ENCODE measurements at places on chromosomes 5 and 9.

DNA sequence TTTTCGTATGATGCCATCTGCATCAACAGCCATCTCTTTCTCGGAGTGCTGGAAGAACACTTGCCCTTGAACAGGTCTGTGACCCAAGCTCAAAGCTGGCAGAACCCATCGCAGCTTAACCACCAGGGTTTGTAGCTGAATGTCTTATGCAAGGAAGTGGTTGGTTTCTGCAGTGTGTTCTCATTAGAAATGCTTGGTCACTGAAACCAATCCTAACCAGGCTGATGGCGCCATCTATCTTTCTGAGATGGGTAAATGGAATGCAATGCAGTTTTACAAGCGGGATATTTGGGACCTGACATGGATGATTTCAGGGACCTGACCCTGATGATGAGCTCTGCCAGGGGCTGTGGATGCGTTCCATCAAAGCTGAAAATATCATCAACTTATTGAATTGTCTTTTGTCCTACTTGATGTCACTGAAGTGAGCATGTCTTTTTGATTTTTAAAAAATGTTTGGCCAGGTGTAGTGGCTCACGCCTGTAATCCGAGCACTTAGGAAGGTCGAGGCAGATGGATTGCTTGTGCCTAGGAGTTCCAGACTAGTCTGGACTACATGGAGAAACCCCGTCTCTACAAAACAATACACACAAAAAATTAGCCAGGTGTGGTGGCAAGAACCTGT is 28.7 kb downstream of the DMRT3 start:
- DNase-seq = no peak

DNA sequence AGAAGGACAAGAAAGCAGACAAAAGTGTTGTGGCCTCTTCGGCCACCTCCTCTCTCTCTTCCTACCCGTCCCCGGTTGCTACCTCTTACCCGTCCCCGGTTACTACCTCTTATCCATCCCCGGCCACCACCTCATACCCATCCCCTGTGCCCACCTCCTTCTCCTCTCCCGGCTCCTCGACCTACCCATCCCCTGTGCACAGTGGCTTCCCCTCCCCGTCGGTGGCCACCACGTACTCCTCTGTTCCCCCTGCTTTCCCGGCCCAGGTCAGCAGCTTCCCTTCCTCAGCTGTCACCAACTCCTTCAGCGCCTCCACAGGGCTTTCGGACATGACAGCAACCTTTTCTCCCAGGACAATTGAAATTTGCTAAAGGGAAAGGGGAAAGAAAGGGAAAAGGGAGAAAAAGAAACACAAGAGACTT is 2.4 kb downstream of the EGR1 start:
- DNase-seq = peak; percentile 44

DNA sequence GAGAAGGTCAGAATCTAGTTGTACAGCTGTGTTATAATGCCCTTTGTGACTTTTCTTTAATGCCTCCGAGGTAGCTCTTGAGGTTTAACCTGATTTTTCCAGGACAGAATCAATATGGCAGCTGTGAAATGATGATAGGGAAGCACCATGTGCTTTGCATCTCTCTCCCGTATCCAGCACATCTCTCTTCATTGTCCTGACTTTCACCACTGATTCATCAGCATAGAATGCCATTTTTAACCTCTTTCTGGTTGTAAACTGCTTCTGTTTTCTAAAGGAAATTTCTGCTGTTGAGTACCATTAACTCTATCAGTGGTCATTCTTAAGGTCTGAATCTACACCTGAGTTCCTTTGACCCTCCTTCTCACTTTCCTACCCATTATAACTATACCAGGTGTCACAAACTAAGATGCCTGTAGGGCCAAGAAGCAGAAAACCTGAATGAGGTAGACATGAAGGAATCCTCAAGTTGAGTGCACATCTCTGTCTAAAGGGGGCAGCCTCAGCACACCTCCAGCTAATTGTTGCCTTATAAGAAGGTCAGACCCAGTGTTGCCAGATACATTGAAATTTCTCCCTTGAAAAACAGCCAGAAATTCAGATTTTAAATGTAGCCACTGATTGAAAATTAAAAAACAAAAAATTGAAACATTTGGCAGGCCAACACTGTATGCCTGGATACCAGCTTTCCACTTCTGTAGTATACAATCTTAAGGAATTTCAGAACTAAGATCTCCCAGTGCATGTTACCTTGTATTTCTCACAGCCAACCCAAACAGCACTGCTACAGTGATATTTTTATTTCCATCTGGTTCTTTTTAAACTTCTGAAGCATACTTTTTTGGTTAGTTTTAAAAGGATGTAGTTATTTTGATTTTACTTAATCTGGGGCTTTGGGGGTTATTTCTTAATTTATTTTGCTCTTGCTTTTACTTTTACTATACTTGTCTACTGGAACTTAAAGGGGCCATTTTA is 35.8 kb upstream of the TLX3 start:
- no peak for DNase-seq

GRCh38 chr9:82680179-82680935 is 382.6 kb downstream of the RASEF start:
- DNase-seq = no peak

- DNase-seq = no peak
Measured at GRCh38 chr5:107285772-107286171, 385.0 kb downstream of the EFNA5 start.

- no peak for DNase-seq
Measured at GRCh38 chr5:96292582-96293247, 140.3 kb downstream of the PCSK1 start.

GRCh38 chr5:83145882-83146331 is 68.6 kb downstream of the XRCC4 start:
- DNase-seq = no peak

GRCh38 chr9:137515338-137515724 is 34.9 kb downstream of the PNPLA7 start:
- no peak for DNase-seq

All from stimulated activated CD8-positive, alpha-beta memory T cell treated with anti-CD3 and anti-CD28 coated beads, Interleukin-7, amount 100 ng/mL, for 1 hour (primary cell).